Fibroblast of skin of right quadriceps (primary cell): ENCODE measurements at places on chromosomes 5 and 9.

- no peak for DNase-seq
Measured at GRCh38 chr9:134217431-134218210, 53.3 kb upstream of the RNU6ATAC start.

GRCh38 chr9:106156465-106156864 lies 462.1 kb downstream of the TMEM38B start:
- no peak for DNase-seq

GRCh38 chr5:134111741-134112647 lies 2.5 kb upstream of the TCF7 start:
- DNase-seq = peak; percentile 26

- no peak for DNase-seq
Measured at GRCh38 chr5:131436081-131436480, 172.2 kb downstream of the CDC42SE2 start.

GRCh38 chr9:2190939-2191608 lies 175.9 kb downstream of the SMARCA2 start:
- DNase-seq = no peak

GRCh38 chr5:139670369-139671095 lies 22.4 kb downstream of the CXXC5 start:
- no peak for DNase-seq

DNA sequence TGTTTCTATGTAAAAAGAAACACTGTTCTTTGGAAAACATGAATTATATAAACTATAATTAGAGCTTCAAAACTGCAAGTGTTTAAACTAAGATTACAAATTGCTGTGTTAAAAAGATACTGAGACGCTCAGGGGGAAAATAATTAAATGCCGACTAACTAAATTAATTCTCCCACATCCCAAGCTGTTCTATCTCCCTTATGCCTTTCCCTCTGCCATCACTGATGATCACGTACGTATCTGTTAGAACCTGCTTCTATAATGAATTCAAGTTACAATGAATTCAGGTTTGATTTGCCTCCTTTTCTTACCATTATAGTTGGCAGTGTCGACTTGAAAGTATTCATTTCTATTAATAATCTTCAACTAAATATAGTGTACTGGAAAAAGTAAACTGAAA lies 349.9 kb upstream of the CDH6 start:
- no peak for DNase-seq

DNA sequence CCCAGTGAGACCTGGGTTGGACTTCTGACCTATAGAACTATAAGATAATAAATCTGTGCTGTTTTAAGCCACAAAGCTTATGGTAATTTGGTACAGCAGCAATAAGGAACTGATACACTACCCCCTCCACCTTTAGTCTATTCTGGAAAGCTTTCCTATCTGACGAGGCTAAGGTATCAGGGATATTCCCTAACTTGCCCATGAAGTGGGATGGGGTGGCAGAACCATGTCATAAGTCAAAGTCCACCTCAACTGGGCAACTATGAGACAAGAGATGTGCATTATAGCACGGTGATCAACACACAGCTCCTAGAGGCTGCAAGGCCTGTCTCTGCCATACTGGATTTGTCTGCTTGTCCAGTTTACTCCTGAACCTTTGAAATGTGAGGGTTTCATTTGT lies 146.8 kb upstream of the RAD23B start:
- DNase-seq = no peak

DNA sequence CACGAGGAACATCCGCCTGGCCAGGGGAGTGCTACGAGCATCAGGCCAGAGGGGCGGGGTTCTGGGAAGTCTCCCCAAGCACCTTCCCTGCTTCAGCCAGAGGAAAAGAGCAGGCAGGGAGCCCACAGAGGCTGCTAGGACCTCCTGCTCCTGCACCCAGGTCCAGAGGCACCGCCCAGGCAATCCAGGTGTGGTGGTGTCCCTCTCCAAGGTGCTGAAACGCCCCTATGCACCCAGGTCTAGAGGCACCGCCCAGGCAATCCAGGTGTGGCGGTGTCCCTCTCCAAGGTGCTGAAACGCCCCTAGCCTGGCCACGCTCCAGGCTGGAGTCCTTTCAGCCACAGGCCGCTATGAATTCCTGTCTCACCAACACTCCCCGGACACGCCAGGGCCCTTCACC lies 10.7 kb upstream of the UBAC1 start:
- no peak for DNase-seq

- no peak for DNase-seq
Measured at GRCh38 chr9:25537808-25538207, 140.4 kb downstream of the TUSC1 start.

DNA sequence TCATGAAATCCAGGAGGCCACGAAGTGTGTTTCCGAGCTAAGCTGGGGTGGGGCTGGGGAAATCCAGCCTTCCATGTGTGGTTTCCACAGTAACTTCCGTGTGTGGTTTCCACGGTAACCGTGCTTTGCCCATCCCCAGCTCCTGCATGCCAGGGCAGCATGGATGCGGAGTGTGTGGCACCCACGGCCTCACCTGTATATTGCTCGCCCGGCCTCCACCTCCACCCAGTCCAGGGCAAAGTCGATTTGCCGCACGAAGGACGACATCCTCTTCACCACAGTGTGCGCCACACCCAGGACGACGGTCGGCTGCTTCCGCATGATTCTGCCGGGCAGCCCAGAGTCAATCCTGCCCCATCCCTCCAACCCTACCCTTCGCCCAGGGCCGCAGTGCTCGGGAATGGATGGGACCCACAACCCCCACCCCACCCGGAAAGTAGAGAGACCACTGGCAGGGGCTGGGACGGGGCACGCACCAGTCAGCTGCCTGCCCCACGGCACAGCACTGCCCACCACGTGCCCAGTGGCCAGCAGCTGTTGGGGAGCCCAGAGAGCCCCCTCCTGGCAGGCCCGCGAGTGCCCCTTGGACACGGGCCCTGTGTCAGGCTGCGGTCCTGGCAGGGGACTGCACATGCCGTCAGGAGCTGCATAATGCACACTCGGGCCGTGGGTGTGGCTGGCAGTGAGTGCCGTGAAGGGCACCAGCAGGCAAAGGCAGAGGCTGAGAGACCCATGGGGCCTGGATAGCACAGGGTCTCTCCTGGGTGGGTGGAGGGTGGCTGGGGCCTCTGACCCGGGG lies 39.0 kb upstream of the NSMF start:
- no peak for DNase-seq

GRCh38 chr9:113436728-113437515 lies 26.4 kb downstream of the C9orf43 start:
- no peak for DNase-seq

DNA sequence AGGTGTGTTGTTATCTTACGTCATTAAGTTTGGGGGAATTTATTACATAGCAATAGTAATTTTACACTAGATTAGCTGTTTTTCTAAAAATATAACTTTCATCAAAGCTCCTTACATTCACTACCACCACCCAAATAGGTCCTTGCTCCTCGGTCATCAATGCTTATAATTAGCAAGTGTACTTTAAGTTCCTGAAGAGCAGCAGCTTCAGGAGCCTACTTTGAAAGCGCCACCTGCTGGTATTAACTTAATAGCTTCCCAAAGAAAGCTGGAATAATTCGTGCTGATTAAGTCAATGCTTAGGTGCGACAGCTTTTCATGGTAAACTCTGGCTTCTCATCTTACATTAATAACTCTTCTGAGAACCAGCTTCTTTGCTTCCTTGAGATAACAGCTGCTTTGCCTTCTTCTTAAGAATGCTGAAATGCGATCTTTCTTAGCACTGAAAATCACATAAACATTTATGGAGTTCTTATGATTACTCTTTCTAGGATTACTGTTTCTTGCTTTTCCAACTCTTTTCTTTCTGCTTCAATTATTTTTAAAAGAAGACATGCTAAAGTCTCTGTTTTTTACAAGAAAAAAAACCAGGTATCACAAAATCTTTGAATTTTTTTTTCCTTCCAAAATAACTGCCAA lies 10.0 kb upstream of the C5 start:
- DNase-seq = peak; percentile 61

- no peak for DNase-seq
Measured at GRCh38 chr5:151580858-151581257, 10.3 kb downstream of the FAT2 start.

GRCh38 chr5:71744009-71744790 lies 25.1 kb downstream of the CARTPT start:
- DNase-seq = no peak

DNA sequence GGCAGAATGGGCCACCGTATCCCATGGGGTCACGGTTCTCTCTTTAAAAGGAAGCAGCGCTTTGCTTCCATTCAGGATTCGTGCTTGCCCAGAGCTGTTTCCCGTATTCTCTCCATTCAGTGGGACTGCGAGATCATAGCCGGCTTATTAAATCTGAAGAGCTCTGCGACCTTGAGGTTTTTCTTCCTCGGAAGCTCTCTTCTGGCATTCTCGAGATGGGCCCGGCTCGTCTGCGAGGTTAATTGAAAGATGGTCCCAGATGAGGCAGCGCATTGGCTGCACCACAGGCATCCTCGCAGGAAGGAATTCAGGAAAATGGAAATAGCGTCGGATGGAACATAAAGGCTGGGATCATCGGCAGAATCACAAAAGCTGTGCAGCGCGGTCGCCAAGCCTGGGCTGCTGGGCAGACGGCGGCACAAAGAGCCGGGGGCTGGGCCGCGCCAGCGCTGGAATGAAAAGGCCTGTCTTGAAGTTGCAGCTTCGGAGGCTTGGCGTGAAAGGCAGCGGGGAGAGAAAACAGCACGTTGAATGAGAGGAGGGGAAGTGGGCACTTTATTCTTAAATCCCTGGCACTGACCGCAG lies 236.2 kb downstream of the IRX2 start:
- no peak for DNase-seq

DNA sequence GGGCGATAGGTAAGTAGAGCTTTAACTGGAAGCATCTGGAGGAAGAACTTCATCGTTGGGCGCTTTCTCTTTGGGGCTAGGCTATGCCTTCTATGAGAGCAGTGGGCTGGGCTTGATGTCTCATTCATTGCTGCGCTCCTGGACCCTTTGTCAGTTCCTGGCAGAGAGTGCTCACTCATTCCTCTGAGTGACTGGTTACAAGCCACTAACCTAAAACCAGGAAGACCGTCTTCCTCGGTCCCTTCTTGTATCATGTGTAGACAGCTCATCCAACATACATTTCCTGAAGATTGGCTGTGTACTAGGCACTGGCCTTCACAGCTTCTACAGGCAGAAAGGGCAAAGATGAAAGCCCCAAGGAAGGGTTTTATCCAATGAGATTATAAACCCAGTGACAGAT lies 6.4 kb downstream of the SWI5 start:
- peak; percentile 85 for DNase-seq

DNA sequence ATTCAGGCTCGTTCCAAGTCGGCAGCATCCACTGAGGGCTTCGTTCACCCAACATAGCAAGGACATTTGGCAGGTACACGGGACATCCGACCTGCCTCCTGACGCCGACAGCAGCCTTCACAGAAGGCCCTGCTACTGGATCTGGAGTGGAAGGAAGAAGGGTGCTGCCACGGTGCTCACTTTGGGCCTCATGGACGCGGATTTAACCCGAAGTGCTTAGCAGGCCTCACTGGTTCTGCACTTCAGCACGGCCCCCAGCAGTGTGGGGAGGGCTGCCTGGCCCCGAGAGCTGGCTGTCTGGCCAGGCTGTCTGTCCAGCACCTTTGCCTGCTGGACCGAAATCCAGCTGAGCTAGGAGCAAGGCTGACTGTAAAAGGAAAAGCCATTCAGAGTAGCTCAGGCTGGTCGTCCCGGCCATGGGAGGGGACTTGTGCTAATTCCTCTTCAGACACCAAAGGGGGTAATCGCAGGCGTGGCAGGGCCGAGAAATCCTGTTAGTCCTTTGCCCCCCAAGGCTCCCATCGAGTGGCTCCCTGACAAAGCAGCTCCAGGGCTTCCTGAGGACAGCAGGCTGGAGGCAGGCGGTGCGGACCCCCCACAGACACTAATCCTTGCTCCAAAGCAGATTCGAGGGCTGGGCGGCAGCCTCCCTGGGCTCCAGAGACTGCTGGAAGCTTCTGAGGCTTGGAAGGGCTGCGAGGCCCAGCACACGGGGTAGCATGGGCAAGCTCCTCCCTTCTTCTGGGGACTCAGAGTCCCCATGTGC lies 11.1 kb upstream of the RXRA start:
- DNase-seq = no peak

DNA sequence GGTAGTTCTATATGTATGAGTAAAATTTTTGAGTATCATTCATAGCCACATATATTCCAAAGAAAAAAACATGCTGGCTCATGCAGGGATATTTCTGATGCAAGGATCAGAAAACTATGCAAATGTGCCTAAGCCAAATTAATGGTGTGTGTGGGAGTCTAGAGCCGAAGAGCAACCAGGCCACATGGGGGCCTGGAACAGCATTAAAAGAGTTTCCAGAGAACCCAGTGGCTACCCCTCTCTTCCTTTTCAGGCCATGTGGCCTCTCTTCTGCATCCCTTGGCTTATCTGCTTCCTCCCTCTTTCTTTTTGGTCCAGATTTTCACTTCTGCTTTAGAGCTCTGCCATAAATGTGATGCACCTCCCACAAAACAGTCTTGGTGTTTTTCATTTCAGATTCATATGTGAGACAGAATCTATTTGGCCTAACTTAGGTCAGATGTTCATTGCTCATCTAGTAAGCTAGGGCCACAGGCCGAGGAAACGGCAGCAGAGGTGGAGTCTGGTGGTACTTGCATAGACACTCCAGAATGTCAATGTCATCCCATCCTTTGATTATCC lies 300.0 kb downstream of the SH3GL2 start:
- no peak for DNase-seq

- DNase-seq = no peak
Measured at GRCh38 chr5:128007939-128008338, 75.6 kb upstream of the SLC12A2 start.

GRCh38 chr9:75071530-75072122 lies 16.3 kb downstream of the NMRK1 start:
- DNase-seq = no peak

DNA sequence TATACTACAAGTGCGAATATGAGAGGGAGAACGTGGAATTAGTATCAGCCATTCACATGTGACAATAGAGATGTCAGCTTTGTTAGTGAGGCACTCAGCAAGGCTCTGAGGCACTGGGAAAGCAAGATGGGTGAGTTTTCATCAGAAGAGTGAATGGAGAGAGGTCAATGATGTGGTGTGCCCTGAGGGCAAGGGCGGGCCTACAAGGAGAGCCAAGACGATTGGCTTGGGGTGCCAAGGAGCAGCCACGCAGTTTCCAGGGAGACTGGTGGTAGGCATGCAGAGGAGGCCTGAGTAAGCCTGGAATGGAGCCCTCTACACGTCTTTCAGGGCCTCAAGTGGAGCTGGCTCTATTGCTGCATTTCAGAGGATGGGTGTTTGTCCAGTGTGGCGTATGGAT lies 24.7 kb downstream of the BTF3 start:
- DNase-seq = no peak

DNA sequence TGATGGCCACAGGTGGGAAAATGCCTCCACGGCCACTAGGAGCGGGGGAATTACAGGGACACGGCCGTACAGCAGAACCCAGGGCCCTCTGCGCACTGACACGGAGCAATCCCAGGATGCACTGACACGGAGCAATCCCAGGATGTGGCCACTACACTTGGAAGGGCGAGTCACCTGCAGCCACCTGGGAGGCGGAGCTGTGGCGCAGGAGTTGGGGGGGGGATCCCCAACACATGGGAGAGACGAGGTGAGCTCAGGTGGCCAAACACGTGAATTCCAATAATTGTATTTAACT lies 6.8 kb downstream of the CLPTM1L start:
- no peak for DNase-seq

- DNase-seq = no peak
Measured at GRCh38 chr5:126030698-126031097, 392.5 kb upstream of the GRAMD2B start.

- DNase-seq = no peak
Measured at GRCh38 chr5:170758481-170758880, 25.0 kb upstream of the GABRP start.
